IMR-90 (cell line): ENCODE measurements at places on chromosomes 12 and 14. TPM values are rescaled to one million over a fixed set of nuclear protein-coding genes. Genes with fewer than 3 reads are reported as not detected.
A peak's percentile ranks its signal among the peaks of the same experiment; 100 is the strongest.

Gene CLEC12A
- total RNA-seq, result not detected in 2 replicates

Gene BBOF1
- total RNA-seq, result 1.6 and 1.7 TPM in 2 replicates

- peak; percentile 64 for DNase-seq
Observed at GRCh38 chr12:82527165-82527780, 159.4 kb upstream of the TMTC2 start.

- DNase-seq, result no peak
Observed at GRCh38 chr14:64725261-64725815, 21.1 kb downstream of the PLEKHG3 start.

GRCh38 chr12:54136844-54137580 lies 51.8 kb downstream of the SMUG1 start:
- DNase-seq, result no peak

Gene GRIN2B
- not detected in 2 replicates for total RNA-seq

DNA sequence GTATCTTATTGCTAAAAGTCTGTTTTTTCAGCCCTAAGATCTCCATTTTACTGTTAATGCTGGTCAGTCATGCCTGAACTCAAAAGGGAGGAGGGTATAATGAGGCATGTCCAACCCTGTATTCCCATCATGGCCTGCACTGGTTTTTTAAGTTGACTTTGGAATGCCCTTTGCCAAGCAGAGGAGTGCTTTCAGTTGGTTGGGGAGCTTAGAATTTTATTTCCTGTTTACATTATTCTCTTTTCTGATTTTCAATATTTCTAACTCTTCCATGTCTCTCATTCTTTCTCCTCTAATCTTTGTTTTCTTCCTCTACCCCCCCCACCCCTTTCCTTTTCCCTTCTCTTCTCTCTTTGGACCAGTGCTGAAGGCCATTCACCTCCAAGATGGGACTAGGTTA lies 4.9 kb upstream of the DHRS2 start:
- no peak for DNase-seq

Gene STYK1
- 0.72 and 1.1 TPM in 2 replicates for total RNA-seq

- DNase-seq, result peak; percentile 82
Observed at GRCh38 chr14:65238456-65238855, 136.1 kb upstream of the MAX start.

DNA sequence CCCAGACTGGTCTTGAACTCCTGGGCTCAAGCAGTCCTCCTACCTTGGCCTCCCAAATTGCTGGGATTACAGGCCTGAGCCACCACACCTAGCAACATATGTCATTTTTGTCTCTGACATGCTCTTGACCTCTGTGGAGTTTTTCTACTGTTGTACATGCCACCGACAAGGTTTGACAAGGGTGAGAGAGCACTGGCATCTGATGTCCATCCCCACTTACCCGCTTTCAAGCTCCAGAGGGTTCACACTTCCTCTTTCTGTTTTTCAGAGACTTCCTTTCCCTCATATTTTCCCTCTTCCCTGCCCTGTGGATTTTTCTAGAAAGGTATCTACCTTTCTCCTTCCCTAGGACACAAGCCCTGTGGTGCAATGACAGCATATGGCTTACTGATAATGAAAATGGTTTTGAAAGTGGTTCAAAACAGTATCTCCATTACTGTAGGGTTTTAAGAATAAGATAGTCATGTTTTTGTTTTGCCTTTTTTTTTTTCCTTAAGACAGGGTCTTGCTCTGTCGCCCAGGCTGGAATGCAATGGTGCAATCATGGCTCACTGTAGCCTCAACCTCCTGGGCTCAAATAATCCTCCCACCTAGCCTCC lies 27.7 kb upstream of the PLEKHG3 start:
- no peak for DNase-seq

Gene OR4E1
- total RNA-seq, result not detected in 2 replicates

Gene MGP
- total RNA-seq, result 0.56 and 1.4 TPM in 2 replicates

Gene DNAI7
- total RNA-seq, result under 0.01 and 0.28 TPM in 2 replicates

DNA sequence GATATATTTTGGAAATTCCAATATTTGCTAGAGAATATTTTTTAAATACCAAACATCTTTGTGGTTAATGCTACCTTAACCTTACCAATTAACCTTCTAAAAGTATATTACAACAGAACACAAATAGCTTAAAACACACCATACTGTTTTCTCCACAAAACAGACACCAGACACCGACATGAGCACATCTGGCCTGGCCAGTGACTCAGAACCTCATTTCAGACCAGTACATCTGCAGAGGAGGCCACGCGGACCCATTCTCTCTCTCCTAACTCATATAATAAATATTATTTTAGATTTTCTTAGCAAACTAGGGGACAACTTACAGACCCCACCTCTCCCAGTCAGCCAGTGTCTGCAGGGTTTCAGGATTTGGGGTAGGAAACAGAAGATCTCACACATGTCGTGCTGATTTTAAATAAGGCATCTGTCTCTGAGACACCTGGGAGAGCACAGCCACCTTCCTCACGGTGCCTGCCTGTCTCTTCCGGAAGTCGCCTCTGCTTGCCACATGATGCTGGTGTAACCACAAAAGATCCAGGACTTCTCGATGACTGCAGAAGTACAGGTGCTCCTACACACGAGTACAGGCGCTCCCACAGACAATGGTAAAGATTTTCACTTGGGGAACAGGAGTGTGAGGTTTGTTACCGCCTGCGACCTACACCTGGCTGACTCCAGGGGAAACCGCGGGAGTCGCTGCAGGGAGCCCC lies 9.7 kb upstream of the ANKLE2 start:
- peak; percentile 61 for DNase-seq

- peak; percentile 49 for DNase-seq
Observed at GRCh38 chr14:62943202-62943601, 102.1 kb downstream of the KCNH5 start.

GRCh38 chr12:65662590-65662989 lies 161.7 kb upstream of the HMGA2 start:
- no peak for DNase-seq

DNA sequence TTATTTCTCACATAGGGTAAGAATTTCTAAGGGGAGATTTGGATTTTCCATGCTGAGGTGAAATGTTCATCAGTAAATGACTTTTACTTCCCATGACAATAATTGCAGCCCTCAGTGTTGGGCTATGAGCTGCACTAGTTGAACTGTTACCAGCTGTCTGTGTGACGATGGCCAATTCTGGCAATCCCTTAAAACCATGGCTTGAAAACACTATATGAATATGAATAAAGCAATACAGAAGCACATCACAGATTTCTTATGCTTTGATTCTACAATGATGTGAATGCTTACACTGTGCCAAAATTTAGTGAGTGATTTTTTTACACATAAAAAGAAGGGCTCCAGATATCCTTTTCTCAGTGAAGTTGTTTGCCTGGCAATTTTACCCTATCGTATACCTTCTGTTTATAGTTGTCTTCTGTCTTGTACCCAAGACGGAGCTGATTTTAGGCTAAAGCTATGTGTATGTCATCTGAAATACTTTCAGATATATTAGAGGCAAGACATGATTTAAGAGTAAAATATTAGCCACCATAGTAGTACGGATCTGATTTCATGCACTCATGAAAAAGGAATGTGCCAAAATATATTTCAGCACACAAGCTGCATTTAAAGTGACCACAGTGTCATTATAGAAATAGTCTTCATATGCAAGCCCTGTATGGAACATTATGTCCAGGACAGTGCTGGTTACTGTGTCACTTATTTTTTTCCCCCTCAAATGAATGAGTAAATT lies 52.0 kb downstream of the SLC38A4 start:
- peak; percentile 48 for DNase-seq

Gene MYF5
- total RNA-seq, result not detected in 2 replicates

DNA sequence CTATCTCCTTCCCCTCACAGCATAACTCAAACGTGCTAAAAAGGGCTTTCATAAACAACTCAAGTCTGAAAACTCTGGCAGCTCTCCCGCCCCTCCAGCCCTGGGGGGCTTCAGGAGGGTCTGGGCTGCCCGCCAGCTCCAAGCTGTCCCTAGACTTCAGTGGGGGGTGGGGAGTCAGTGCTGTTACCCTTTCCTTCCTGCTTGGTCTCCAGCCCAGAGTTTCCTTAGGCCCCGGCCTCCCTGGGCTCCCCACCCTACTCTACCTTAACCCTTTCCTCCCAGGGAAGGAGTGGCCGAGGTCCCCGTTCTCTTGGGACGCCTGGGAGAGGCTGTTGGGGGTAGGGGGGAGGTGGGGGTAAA lies 530 bp upstream of the NYNRIN start:
- DNase-seq, result no peak

DNA sequence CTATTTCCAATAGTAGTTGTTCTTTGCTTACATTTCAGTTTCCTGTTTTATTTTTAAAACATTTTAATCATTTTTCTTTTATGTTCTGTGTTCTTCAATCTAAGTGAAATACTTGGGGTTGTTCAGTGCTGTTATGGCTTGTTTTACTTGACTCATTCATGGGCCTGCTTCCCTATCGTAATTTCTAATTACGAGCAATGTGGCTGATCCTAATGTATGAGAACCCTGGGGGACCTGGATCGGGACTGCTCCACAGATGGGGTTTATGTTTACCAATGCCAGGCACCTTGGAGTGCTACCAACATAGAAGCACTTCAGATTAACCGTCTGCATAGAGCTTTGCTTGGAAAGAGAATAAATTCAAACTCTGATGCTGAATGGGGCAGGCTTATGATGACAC lies 29.8 kb downstream of the TECPR2 start:
- DNase-seq, result peak; percentile 40

Gene UBE3B
- 18.8 and 19.4 TPM in 2 replicates for total RNA-seq

Gene PTHLH
- total RNA-seq, result 0.36 and 0.83 TPM in 2 replicates

DNA sequence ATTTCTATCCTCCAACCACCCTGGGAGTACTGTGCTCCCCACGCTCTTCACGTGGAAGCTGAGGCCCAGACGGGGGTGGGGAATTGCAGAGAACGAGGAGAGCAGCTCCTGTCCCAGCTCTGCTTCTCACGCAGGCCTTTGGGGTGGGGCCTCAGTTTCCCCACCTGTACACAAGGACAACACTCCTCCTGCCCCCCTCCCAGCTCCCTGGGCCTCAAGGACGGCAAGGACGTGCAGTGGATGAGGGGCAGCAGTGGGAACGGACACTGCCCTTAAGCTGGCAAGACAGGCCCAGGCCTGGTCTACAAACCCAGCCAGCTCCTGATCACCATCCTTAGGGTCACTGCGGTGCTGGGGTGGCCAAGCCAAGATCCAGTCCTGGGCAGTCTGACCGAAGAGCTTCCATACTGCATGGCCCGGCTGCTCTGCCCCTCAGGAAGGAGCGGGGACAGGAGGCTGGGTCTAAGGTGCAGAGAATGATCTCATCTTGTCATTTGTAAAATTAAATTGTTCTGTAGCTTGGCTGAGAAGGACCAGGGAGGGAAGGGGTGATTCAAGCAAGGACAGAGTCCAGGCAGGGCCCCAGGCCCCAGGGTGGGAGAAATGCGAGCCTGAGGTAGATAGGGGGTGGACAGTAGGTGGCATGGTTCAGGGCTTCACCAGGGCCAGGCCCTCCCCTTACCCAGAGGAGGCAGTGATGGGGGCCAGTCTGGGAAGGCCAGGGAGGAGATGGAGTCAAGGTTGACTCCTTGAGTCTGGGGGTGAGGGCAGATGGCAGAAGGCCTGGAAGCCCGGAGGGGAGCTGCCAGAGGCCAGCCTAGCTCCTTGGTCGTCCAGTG lies 1.3 kb upstream of the CLBA1 start:
- no peak for DNase-seq

DNA sequence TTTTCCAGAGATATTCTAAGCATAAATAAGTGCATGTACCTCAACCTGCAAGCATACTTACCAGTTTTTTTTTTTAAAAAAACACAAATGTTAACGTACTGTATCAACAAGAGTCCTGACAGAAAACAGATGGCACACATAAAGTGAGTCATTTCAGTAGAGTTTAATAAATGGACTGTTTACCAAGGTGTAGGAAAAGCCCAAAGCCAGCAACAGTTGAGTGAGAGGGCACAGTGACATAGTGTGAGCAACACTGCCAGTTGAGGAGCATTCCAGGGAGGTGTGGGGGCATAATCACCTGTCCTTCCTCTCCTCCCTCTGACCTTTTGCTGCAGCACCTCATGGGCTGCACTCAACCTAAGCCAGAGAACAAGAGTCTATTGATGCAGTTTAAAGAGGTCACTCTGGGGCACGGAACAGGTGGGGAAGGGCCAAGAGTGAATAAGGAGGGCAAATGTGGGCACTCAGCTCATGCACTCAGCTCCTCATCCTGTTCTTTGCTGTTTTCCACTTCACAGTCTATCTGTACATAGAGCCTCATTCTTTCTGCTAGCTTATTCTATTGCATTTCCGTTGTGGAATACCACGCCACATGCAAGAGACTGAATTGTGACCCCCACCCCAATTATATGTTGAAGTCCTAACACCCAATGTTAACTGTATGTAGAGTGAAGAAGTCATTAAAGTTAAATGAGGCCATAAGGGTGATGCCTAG lies 29.3 kb downstream of the DHRS2 start:
- no peak for DNase-seq

- peak; percentile 17 for DNase-seq
Observed at GRCh38 chr12:3205742-3206519, 128.8 kb downstream of the TSPAN9 start.

DNA sequence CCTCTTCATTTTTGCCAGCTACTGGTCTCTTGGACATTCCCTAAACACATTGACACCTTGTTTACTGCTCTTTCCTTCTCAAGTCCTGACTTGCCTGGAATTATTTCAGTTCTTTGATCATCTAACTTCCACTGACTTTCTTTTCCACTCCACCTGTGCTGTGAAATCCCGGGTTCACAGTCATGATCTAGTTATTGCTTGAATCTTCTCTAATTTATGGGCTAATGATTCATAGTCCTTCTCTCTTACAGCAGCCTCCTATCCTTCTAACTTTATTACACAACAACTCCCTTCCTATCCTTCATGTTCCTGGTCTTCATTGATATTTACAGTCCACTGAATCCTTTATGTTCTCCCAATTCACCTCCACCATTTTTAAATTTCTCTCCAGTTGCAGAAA lies 260.1 kb downstream of the C12orf75 start:
- no peak for DNase-seq

GRCh38 chr14:51724650-51725049 lies 72.9 kb downstream of the FRMD6 start:
- peak; percentile 7 for DNase-seq

DNA sequence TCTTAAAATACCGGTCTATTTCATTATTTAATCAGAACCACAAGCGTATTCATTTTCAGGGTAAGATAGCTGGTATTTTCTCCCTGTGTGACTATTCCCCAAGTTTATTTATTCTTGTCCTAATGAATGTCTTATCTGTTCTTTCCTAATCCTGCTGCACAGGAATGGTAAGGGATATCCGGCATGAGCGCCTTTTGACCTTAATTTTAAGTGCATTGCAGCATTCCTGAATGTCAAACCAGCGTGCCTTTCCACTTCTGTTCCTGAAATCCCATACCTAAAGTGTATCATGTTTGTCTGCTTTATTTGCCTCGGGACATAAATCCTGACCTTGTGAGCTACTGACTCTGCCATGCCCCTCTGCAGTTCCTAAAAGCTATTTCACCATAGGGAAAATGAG lies 1713.2 kb upstream of the FLRT2 start:
- peak; percentile 74 for DNase-seq

GRCh38 chr14:95196268-95196667 lies 38.9 kb upstream of the DICER1 start:
- DNase-seq, result no peak

- no peak for DNase-seq
Observed at GRCh38 chr14:65228436-65228835, 126.1 kb upstream of the MAX start.

Gene FRMD6
- 620 and 682 TPM in 2 replicates for total RNA-seq

Gene ARID2
- total RNA-seq, result 27.5 and 28.1 TPM in 2 replicates
